ENCODE measurements at places on chromosomes 3 and 15.

DNA sequence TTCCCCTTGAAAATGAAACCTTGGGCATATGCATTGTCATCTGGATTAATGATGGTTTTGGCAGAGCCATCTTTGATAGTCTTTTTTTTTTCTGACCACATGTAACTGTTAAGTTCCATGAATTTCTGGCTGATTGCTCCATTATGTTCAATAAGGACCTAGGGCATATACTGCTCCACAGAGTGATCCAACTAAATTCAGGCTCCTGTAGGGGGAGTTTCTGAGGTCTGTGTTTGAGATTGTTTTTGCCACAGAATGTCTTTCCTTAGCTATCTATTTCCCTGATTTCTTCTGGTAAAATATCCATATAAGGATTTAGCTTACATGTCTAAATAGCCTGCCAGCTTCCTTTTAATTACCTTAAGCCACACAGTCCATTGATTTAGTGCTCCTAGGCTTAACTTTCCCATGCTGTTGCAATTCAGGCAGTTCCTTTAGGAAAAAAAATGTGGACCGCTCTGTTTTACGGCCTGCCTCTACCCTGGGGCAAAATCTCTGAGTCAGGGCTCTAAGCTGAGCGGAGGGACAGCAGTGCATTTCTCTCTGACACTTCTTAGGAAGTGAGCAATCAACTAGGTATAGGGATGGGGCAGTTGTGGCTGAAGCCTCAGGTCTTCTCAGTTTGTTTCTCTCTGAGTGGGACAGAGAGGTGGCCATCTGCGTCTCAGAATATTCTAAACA is 796.2 kb downstream of the NR2F2 start:
- DNase-seq = no peak

DNA sequence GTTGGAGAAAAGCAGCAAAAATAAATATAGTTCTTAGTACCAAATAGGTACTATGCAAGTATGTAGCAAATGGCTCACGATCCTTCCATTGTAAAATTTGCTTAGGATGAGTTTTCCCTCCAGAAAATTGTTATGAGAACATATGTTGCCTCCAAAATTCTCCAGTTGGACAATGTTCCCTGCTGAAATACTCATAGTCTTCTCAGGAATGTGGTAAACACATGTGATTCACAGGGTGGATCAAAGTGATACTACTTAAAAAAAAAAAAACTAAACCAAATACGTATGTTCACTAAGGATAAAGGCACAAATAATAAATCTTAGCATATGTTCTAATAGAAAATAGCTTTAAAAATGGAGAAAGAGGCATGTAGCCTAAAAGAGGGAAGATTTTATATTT is 84.3 kb upstream of the ZNF385D start:
- no peak for DNase-seq

DNA sequence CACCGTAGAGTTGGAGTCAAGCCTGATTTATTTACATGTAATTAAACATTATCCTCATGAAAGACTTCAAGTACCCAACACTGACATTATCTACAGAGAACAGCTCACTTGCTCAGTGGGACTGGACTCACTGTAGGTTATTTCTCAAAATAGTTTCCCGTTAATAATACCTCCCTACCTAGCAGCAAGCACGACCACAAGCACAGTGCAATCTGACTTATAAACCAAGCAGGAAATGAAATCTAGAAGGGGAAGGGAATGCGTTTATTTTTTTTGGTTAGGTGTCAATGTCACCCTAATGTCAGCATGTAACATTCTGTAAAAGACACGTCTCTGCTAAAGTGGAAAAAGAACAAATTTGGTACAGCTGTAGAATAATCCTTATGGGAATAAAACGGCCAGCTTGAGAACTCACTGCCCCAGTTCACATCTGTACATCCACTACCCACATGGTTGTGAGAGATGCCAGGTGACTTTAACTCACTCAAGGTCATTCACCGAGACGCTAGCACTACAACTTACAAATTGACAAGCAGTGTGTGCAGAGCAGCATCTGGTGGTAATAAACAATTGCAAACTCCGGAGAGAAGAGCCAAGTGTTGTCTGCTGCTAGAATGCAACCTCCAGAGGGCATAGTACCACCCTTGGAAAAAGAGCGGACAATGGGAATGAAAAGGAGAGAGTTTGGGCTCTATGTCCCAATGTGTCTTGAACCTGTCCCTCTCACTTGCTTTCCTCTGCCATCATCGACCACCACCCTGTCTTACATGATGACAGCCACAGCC is 242.5 kb downstream of the CADPS start:
- DNase-seq = no peak

DNA sequence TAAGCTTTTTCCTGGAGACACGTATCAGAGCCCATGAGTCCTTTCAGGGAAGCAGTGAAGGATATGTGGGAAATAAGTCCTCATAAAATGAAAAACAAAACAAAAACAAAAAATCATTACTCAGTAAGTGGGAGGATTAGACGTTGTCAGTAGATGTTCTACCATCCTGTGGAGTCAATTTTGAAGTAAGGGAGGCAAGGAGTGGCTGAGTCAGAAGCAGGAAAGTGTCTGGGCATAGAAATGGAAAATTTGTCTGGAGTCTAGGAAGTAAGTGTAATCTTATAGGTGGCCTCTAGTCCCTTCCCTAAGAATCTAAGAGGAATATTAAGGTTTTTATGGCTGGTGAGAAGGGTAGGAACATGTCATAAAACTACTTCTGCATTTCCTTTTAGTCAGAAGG is 339.8 kb upstream of the SEMA6D start:
- DNase-seq = no peak

DNA sequence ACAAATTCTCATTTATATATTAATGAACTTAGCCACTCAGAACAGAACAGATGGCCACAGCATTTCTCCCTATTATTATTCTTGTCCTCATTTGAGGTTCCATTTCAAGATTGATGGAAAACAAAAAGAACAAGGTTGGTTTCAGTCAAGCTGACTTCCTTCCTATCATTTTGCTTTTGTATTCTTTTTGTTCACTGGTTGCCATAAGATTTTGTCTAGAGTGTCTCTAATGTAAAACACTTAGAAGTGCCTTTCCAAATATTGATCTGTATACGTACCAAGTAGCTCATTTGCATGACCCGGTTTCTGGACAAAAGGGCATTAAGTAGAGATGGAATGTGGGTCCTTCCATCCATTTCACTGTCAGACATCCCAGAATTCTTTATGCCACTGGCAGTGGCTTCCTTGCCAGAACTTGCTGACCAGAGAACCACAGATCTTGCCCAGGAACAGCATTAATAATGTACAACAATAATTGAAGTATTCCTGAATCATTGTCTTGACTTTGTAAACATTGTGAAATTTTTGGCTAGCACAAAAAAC is 63.8 kb downstream of the PEX5L start:
- no peak for DNase-seq

DNA sequence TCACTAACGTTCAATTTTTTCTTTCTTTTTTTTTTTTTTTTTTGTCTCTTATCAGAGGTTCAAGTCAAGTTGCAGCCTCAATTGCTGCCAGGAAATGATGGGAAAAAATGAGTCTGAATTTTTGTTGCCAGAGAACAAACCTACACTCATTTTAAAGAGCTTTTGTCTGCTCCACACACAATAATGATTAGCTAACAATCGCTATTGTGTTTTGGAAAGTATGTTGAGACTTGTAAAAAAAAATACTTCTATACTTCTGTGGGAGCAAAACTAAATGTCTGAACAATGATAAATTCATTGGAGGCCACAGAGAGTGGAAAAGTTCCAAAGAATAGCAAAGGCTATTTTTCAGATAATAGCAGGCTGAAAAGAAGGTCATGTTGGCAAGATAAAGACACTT is 176.3 kb upstream of the LMCD1 start:
- DNase-seq = no peak

DNA sequence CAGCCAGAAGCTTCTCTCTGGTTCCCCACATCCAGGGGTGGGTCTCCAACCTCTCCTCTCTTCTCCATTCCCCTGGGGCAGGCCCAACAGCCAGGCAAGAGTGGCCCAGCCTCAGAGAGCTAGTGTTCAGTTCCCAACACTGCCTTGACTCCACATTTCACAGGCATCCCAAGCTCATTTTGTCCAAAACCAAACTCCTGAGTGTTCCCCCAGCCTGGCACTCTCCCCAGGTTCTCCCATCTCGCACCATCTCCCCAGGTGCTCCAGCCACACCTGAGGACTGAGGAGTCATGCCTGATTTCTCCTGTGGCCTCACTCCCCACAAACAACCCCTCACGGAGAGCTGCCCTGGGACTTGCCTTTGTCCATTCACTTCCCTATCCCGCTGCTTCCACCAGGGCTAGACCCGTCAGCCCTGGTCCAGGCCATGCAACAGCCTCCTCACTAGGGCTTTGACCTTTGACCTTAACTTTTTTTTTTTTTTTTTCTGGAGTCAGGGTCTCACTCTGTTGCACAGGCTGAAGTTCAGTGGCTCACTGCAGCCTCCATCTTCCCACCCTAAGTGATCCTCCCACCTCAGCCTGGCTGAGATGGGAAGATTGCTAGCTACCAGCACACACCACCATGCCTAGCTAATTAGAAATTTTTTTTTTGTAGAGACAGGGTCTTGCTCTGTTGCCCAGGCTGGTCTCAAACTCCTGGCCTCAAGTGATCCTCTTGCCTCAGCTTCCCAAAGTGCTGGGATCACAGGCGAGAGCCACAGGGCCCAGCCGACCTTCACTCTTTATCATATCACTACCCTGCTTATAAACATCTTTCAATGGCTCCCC is 3.9 kb upstream of the CSK start:
- DNase-seq = no peak

GRCh38 chr15:99958426-99959097 is 225.3 kb upstream of the LYSMD4 start:
- no peak for DNase-seq

DNA sequence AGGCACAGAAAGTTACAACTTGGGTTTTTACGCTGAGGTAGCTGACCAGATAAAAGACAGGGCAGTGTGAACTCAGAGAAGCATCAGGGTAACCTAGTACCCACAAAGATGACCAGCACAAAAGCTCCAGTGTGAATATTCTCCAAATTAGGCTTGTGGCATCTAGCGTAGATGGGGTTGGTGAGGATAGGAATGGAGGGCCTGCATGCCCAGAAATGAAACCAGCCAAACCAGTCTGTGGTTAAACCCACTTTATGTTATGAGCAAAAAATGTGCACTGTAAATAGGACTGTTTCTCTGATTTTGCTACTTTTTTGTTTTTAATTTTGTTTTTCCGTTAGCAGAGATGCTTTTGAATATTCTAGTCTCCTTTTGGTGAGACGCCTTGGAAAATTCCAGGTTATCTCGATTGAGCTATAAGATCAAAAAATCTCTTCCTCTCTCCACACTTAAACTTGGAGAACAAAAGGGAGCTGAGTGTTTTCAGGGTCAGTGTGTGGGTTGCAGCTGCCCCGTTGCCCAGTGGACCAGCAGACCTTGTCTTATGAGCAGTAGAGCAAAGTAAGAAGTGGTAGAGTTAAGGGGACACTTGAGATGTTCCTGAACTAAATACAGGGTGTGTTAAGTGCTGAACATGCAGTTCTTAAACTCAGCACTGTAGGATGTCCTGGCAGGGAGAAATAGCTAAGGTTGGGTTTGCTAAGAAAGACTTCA is 132.9 kb downstream of the C3orf38 start:
- no peak for DNase-seq

DNA sequence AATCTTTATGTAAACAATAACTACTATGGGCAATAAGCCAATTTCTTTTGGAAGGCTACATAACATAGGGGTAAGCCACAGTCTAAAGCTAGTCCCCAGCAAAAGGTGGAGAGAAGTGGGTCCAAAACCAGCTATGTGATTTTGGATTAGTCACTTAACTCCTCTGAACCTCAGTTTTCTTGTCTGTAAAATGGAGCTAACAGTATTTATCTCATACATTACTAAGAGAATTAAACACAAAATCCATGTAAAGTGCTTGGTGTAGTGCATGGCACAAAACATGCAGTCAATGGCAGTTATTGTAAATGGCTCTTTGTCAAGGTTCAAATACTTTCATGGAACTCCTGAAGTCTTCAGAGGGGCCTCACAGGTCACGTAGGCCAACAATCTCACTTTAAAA is 13.3 kb downstream of the RFT1 start:
- DNase-seq = no peak

DNA sequence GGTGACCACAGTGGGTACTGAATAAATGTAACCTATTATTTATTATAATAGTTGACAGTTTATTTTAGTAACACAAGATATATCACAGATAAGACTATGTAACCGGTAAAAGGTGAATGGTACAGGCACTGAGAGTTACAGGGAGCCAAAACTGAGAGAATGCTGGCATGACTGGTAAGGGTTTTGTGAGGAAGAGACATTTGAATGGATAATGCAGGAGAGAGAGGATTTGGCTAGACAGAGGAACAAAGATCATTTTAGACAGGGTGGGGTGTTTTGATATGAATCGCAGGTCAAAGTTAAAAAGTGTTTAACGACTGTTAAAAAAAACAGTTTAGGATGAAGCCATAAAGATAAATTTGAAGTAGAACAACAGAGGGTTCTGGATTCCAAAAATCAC is 421.1 kb downstream of the ZBTB20 start:
- no peak for DNase-seq

DNA sequence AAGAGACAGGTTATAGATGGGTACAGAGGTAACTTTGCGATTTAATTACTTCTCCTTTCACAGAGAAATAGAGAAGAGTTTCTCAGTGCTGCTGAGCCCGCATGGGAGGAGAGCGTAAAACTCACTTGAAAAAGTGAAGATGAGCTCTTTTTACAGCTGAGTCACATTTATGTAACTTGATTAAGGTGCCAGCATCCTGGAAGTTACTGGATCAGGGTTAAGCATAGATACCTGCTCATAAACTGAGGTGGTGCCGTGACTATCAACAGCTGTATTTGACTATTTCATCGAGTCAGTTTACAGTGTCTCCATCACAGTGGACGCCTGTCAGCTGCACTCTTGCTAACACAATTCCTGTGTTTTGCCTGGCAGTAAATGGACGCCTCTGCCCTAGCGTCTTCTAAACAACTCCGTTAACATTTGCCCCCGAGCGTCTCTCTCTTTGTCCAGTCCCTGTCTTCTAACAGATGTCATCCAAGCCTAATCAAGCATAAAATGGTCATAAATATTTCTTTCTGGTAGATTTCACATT is 414.6 kb downstream of the FOXP1 start:
- no peak for DNase-seq

- no peak for DNase-seq
These were observed 289.1 kb downstream of the GAP43 start for GRCh38 chr3:115912372-115912771.

- DNase-seq = peak; percentile 35
These were observed 13.1 kb upstream of the ALCAM start for GRCh38 chr3:105353485-105354161.

DNA sequence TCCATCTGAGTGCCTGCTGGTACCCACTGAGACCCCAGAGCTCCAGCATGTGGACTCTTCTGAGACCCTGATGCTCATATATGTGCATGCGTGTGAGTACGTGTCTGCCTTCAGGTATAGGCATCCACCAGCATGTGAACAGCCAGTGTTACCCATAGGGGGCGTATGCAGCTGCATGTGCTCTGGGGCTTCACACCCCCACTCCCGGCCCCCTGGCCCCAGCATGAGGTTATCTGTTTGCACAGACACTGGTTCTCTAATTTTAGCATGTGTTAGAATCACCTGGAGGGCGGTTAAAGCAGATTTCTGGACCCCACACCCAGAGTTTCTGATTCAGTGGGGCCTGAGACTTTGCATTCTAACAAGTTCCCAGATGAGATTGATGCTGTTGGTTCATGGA is 824 bp upstream of the CILP start:
- peak; percentile 37 for DNase-seq
